ENCODE measurements at places on chromosomes 4 and X.

- no peak for DNase-seq
Measured at GRCh38 chr4:189096717-189097116, 844.0 kb upstream of the FRG1 start.

GRCh38 chr4:34720571-34720970, 1523.7 kb downstream of the ARAP2 start:
- DNase-seq = no peak

DNA sequence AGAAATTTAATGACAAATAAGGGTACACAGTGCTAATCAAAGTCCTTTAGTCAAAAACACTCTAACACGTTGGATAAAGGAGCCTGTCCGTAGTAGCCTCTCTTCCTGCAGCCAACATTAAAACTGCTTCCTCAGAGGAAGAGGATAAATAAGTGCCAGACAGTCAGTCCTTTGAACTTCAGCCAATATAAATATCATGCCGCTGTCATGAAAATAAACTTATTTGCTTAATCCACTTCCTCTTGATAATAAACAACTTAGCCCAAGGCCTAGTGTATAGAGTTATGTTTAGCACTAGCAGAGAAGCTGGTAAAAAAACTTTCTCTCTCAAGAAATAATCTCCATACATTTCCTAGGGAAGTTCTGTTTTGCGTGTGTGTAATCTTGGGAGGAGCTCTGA, 196.7 kb downstream of the HS3ST1 start:
- no peak for DNase-seq

DNA sequence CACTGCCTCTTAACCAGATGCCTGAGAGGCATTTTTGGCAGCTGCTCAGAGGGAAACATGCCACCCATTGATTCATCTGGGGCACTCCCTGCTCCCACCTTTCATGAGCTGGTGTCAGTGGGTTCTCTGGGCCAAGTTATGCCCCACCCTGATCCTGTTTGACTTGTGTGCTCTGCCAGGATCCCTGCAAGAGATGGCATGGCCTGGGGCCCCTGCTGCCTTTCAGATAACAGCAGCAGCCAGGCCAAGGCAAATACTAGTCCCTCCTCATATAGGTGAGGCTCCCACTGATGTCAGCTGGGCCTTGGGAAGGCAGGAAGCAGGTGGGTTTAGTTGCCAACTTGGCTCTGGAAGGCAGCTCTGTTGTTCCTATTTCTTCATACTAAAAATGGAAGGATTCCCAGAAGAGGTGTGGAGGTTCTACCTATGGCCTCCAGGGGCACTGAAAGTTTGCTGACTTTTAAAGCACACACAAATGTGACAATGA, 192.9 kb upstream of the RBPJ start:
- no peak for DNase-seq

- DNase-seq = no peak
Measured at GRCh38 chr4:37232315-37232714, 12.2 kb upstream of the NWD2 start.

DNA sequence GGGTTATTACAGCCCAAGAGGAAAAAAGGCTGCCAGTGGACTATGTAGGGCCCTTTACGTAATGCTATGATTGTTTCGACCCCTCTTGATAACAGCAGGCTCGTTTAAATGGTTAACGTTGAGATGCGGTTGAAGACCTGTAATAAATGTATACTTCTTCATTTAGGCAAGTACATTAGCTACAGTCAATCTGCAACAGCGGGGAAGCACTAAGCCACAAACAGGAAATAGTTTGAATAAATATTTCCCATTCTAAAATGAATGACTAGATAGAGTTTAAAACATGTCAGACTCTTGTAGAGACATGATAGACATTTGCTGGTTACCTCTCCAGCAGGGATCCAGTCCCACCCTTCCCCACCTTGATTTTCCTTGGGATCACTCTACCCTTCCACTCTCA, 38.1 kb upstream of the STIM2 start:
- DNase-seq = no peak

- DNase-seq = no peak
Measured at GRCh38 chr4:153523941-153524386, 57.8 kb downstream of the TMEM131L start.

- no peak for DNase-seq
Measured at GRCh38 chr4:162075726-162076125, 88.1 kb downstream of the FSTL5 start.

GRCh38 chr4:71494539-71494938, 155.7 kb downstream of the SLC4A4 start:
- no peak for DNase-seq

- DNase-seq = no peak
Measured at GRCh38 chrX:14948691-14949090, 75.5 kb downstream of the MOSPD2 start.

- DNase-seq = no peak
Measured at GRCh38 chr4:5689065-5689464, 19.3 kb downstream of the EVC2 start.

DNA sequence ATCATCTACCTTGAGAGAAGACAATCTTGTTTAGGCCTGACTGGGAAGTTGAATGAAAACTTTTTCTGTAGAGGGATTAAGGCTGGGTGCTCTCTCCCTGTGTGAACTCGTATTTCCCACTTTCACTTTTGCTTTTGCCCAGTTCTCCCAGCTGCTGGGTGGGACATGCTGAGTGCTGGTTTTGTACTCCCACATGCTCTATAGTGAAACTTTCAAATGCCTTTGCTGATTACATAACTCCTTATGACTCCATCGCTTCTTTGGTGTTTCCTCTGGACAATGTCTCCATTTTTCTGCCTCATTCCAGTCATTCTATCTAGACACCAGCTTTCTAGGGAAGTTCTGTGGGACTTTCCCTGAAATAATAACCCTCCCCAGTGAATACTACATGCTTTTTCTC, 100.5 kb downstream of the CLNK start:
- no peak for DNase-seq
